ENCODE measurements at places on chromosomes 7 and 10.

- no peak for DNase-seq
Observed at GRCh38 chr10:35075228-35075627, 14.9 kb downstream of the CUL2 start.

DNA sequence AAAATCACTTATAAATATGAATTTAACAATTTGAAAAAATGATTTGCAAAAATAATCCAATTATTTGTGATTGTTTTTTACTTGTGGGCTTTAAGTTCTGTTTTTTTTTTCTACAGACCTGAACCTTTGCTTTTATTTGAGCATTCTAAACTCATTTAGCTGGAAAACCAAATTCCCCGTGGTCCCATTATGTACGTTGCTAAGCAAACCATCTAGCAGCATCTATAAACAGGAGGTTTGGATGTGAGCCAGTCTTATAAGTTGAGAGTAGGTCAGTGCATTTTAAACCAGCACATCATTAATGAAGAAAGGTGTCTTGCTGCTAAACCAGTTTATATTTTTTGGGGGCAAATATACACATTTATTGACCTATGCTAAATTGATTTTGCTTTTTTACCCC, 77.3 kb downstream of the LRRN3 start:
- peak; percentile 92 for DNase-seq

- DNase-seq = no peak
Observed at GRCh38 chr7:146206270-146206669, 89.7 kb downstream of the CNTNAP2 start.

DNA sequence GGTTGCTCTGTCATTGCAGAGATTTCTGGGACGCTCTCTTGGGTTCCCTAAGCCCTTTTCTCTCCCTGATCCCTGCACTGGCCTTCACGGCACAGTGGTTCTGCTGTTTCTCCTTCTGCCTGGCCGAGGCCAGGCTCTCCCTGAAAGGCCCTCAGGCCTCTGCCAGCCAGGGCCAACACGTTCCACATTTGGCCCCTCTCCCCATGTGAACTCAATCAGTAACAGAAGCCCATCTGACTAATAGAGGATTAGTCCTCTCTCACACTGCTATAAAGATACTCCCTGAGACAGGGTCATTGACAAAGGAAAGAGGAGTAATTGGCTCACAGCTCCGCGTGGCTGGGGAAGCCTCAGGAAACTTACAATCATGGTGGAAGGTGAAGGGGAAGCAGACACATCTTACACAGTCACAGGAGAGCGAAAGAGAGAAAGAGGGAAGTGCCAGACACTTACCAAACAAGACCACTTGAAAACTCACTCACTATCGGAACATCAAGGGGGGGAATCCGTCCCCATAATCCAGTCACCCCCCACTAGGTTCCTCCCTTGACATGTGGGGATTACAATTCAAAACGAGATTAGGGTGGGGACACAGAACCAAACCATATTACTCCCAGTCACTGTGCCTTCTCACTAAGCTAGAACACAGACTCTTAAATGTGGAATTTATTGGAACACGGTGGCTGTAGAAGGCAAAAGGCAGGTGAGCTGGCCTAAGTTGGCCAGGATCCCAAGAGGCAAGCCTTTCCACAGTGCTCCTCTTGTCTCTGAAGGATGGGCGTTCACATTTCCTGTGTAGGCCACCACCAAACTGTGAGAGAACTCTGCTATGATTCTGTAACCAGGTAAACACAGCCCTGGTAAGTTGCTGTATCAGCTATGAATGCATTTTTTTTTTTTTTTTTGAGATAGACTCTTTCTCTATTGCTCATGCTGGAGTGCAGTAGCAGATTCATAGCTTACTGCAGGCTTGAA, 8.8 kb downstream of the FZD8 start:
- DNase-seq = peak; percentile 21

- no peak for DNase-seq
Observed at GRCh38 chr7:48587475-48587874, 336.9 kb upstream of the CDC14C start.

DNA sequence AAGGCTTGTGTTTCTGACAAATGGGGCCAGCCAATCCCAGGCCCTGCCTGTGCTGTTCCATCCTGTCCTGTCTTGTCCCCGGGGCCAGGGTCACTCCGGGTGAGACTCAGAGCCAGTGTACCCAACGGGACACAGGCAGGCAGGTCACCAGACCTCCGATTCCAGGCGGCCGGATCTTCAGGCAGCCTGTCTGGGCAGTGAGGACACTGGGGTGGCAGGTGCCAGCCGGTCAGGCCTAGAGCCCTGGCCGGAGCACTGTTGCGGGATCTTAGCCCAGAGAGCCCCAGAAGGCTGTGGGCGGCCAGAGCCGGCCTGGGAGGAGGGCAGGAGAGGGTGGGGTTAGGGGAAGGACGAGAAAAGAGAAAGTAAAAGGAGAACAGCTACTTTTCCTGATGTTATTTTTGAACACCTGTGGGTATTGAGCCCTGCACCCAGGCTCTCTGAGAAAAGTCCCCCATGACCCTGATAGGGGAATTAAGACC, 134.3 kb upstream of the TNRC18 start:
- DNase-seq = peak; percentile 52

DNA sequence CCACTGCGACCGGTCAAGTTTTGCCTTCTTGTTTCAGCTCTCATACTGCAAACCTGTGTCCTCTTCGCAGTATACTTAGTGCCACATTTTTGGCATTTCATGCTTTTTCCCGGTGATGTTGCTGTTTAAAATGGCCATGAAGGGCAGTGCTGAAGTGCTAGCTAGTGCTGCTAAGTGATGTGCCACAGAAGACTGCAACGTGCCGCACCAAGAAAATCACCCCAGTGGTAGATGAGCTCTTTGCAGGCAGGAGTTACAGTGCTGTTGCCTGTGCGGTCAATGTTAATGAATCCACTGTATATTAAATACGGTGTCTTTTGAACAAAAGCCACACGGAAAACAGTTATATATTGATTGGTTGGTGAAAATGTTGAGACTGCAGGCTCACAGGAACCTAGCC, 120.3 kb downstream of the ANLN start:
- no peak for DNase-seq

Measured in muscle of back (tissue), 13 donors.